ENCODE measurements at places on chromosomes 5 and 9. TPM values are rescaled to one million over a fixed set of nuclear protein-coding genes. Genes with fewer than 3 reads are reported as not detected.

The SVEP1 gene
- total RNA-seq = 63.5 TPM

The WDR31 gene
- 3.6 TPM for total RNA-seq

The SLCO6A1 gene
- total RNA-seq = not detected

The MEIKIN gene
- not detected for total RNA-seq

The PAPPA gene
- 0.29 TPM for total RNA-seq

The PCDH1 gene
- 31.3 TPM for total RNA-seq

DNA sequence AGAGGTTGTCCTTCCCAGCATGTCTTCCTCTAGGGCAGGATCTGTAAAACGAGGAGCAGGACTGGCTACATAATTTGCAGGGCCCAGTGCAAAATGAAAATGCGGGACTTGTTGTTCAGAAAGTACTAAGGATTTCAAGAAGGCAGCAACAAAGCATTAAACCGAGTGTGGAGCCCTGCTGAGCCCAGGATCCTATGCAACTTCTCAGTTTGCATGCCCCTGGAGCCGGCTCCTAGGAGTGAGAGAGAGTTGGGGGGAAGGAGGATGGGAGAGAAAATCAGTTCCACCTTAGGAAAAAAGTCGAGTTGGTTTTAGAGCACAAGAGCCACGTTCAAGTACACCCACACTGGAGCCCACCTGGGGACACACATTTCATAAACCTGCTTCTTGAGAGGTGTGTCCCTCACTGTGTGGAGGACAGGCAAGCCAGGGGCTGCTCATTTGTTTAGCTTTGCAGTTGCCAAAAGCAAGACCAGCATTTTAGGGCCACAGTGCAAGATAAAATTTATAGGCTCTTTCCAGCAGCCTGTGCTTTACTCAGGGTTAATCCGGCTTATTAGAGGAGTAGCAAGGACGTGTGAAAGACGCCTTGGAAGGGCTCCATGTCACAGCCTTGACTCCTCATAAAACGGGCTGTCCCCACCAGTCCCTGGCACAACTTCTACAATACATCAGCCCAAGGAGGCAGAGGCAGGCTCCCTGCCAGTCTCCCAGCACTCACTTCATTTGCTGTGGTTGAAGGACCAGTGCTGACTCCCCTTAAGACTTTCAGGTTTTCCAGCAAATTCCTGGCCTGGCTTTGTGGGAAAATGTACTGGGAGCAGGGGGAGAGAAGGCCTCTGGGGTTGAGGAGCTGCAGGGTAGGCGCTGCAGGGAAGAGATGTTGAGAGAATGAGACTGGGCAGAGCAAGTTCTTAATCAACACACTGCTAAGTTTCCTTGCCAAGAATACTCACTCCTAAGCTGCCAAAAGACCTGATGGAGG, 159.7 kb upstream of the SEMA6A start:
- DNase-seq = peak; percentile 14

- no peak for DNase-seq
These were observed 13.5 kb downstream of the EFCAB9 start for GRCh38 chr5:172207511-172207910.

- no peak for DNase-seq
These were observed 6.1 kb upstream of the TNIP1 start for GRCh38 chr5:151086905-151087360.

DNA sequence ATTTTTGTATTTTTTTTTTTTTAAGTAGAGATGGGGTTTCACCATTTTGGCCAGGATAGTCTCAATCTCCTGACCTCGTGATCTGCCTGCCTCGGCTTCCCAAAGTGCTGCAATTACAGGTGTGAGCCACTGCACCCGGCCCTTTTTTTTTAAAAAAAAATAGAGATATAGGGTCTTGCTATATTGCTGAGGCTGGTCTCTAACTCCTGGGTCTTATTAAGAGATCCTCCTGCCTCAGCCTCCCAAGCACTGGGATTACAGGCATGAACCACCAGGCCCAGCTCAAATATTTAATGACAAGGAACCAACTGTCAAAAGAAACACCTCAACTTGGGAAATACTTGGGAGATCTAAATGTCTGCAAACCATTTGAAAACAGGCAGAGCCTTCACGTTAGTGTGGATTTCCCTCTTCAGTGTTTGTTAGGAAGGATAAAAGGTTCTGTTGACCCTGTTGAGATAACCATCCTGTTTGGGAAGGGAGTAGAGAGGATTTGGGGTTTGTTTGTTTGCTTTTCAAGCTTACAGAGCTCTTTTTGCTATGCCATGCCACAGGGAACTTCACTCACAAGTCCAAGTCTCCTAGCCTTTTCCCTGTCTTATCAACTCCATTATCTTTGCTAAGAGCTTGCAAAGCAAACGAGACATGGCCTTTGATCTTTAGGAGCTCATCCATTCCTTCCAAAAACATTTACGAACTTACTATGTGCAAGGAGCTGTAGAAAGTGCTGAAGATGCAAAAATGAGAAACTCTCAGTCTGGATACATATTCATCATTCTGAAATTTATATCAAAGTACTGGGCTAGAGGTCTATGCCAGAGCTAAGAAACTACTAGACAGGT, 7.5 kb downstream of the FAXDC2 start:
- no peak for DNase-seq

- DNase-seq = no peak
These were observed 118.8 kb upstream of the MTAP start for GRCh38 chr9:21683484-21684175.

DNA sequence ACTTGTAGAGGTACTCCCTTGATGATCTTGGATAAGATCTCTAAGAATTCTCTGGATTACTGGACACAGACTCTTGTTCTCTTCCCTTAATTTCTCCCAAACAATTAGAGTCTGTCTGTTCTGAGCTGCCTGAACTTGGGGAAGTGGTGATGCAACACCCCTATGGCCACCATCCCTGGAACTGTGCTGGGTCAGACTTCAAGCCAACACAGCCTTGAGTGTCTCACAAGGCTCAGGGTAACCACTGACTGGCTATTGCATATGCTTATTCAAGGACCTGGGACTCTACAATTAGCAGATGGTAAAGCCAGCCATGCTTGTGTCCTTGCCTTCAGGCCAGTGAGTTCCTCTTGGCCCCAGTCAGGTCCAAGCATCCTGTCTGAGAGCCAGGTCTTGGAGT, 504.5 kb downstream of the MAN2A1 start:
- no peak for DNase-seq

DNA sequence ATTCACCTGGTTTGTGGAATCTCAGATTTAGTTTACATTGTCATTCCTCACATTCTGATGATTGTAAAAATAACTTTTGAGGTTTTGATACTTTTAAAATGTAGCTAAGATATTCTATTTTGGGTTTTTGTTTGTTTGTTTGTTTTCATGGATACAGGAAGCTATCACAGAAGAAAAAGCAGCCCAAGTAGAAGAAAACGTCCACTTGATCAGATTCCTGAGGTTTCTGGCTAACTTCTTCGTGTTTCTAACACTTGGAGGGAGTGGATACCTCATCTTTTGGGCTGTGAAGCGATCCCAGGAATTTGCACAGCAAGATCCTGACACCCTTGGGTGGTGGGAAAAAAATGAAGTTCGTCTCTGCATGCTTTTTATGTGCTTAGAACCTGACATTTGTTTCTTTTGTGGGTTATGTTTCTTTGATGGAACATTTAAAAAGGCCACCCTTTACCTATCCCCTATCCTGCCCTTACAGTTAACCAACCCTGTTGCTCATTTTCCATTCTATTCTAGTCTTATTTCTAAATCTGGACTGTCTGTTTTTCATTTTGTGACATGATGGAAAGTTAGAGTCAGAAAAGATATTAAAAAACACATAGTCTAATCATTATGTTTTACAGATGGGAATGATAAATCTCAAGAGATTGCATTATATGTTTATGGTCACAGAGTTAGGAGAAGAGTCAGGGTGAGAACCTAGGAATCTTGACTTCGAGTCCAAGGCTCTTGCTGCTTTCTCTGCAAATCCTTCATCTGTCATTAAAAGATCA, 163.7 kb downstream of the ALDH1A1 start:
- no peak for DNase-seq

All from uterus (tissue), 4 donors.